ENCODE measurements at places on chromosomes 6 and 20.
A peak's percentile ranks its signal among the peaks of the same experiment; 100 is the strongest.

DNA sequence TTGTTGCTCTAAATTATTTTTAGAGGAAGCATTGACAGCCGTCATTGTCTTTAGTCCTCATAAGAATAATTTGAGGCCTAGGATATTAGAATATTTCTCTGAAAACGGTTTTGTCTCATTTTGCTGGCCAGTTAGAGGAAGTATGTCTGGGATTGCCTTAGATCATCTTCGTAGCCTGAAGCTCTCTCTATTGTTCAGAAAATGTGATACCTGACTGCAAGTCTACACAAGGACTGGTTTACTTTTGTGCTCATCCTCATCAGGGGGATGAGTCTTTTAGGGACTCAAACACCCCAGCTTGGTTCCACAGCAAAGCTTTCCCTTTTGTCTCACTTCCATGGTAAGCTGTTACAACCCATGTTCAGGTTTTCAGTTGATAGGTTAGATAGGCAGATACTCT is 141.8 kb downstream of the FARS2 start:
- no peak for DNase-seq

- DNase-seq = no peak
These were observed 19.3 kb downstream of the COL20A1 start for GRCh38 chr20:63312273-63312672.

DNA sequence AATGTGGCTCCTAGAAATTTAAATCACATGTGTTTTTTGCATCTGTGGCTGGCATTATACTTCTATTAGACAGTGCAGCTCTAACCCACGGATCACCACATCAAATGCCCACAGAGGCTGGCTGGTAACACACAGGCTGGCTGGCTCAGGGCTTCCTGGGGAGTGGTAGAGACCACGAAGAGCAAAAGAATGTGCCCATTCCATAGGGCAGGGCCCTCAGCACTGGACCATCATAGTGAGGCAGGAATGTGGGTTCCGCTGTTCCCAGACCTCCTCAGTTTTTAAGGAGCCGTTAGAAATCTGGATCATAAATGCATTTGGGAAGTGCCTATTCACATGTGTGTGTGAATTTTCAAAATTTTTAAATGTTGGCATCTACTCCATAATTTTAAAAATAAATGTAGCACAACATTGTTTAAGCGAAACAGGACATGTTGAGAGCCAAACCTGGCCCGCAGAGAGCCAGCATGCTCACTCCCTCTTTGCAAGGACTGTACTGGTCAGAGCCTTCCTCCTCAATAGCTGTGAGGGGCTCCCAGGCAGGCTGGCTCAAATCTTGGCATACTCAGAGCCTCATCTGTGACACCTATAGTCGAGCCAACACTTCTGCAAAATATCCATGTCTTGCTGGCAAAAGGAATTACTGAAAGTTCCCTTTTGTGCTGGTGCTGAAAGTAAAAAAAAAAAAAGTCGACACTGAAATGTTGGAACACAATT is 190.5 kb downstream of the FNDC1 start:
- DNase-seq = no peak

GRCh38 chr6:41588111-41588510 is 41.9 kb downstream of the FOXP4 start:
- DNase-seq = no peak

DNA sequence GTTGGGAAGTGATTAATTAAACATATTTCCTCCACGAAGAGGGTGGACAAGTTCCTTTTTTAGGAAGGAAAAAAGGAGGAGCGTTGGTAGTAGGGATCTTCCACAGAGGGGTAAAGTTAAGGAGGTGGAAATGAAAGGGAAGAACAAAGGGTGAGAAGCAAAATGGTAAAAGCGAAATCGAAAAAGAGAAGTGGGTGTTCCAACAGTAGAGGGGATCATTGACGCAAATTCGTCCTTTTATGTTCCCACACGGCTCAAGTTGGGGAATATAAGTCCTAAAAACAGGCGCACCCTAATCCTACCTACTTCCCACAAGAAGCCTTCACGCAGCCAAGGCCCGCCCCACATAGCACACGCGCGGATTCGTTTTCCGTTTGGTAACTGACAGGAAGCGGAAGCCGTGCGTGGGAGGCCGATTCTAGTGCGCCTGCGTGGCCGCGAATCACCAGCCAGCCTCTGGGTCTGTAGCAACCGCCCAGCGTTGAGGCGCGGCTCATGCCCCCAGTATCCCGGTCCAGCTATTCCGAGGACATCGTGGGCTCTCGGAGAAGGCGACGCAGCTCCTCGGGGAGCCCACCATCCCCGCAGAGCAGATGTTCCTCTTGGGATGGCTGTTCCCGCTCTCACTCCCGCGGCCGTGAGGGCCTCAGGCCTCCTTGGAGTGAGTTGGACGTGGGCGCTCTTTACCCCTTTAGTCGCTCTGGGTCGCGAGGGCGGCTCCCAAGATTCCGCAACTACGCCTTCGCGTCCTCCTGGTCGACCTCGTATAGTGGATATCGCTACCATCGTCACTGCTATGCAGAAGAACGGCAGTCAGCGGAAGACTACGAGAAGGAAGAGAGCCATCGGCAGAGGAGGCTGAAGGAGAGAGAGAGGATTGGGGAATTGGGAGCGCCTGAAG is at the start of gene NKAPL:
Gene NKAPL, plus strand, starts transcription at position 421 of the 901 bp plus-strand sequence. Its CDS starts 75 bp downstream, at position 496.
- DNase-seq = peak; percentile 53

DNA sequence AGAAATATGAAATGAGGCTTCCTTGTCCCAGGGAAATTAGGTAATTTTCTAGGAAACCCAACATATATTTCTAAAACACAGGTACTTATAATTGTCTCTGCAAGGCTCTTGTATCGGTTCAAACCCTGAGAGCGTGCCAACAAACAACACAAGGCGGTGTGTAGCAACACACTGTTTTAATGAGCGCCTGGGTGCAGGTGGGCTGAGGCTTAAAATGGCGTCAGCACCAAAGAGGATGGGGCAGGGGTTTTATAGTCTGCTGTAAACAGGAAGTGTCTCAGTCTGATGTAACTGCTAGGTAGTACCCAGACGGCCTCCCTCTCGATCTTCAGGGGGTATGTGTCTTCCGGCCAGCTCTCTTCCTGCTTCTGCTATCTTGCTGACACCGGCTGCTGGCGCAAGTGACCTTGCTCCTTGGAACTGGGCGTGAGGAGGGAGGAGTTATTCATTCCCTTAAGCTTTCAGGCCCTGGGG is 69.7 kb downstream of the EPB41L2 start:
- DNase-seq = no peak

- DNase-seq = no peak
These were observed 113.9 kb upstream of the NAA20 start for GRCh38 chr20:19903168-19903811.

DNA sequence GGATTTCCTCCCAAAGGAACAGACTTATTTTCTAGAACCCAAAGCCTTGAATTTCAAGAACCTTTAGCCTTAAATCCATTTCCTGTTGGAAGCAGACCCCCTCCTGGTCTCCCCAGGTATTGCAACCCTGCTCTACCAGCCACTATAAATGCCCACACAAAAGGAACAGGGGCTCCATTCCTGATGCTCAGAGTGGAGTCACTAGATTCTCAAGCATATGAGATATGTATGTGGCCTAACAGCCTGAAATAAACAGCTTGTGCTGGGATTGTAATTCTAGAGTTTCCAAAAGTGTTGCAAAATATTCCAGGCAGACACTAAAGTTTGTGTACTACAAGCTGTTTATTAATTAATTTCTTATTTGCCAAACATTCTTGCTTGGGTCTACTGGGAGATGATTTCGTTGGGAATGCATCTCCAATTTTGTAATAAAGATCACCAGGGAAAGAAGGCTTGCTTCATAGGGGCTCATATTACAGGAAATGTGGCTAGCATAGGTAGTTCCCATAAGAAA is 44.8 kb downstream of the RIPOR3 start:
- DNase-seq = no peak

DNA sequence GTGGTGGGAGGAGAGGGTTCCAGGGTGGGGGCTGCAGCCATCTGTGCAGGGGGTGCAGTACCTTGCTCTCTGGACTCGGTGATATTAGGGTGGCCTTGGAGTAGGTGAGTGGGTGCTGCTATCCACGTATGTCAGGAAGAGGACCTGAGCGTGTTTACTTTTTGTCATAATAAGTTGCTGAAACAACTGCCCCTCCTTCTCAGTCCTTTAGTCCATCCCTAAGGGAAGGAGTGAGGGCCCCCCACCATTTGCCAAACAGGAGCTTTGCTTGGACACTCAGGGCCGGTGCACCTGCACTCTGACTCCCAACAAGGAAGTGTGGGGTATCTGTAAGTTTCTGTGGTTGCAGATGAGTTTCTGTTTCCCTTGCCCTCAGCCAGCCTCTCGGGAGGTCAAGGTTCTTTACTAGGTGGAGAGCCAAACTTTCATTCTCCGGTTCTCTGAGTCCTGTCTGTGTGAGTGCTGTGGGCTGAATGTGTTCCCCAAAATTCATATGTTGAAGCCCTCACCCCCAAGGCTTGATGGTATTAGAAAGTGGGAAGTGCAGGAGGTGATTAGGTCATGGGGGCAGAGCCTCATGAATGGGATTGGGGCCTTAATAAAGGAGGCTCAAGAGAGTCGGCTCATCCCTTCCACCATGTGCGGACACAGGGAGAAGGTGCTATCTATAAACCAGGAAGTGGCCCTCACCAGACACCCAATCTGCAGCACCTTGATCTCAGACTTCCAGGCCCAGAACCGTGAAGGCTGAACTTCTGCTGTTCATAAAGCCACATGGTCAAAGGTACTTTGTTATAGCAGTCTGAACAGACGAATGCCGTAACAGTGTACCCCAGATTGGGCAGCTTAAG is 19.6 kb upstream of the CCR6 start:
- DNase-seq = no peak

GRCh38 chr6:13412211-13412610 is 75.2 kb downstream of the GFOD1 start:
- DNase-seq = no peak

GRCh38 chr20:53565254-53565653 is 28.4 kb downstream of the ZNF217 start:
- DNase-seq = no peak

GRCh38 chr20:61874421-61875068 is 191.1 kb downstream of the TAF4 start:
- DNase-seq = no peak

DNA sequence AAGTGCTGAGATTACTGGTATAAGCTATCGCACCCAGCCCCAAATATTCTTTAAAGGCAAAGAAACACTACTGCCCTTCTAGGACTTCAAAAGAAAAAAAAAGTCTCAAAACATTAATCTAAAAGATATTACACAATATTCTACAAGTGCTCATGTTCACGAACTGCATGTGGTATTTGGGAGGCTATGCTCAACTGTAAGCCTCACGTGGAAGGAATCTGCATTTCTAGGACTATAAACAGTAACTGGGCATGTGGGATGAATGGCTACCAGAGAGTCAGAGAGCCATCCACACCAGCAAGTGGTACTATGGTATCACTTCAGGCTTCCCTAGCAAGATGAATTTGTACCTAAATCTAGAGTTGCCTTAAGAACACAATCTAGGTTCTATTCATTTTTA is 50.0 kb downstream of the FKBP5 start:
- DNase-seq = no peak

DNA sequence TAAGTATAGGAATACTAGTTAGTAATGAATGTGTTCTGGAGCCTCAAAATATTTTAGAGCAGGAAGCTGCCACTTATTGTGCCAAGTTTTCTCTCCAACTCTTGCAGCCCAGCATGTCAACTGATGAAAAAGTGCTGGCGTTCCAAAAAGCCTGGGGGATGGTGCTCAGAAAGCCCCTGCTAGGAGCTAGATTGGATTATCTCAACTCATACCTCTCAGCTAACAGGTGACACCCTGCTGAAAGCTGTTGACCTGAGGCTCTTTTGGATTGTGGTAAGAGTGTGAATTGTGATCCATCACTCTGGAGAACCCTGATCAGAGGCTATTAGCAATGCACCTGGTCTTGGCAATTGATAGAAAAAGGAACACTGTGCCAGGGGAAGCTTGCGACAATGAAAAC is 580.4 kb downstream of the EYS start:
- no peak for DNase-seq

GRCh38 chr6:10341605-10342004 is 73.3 kb downstream of the TFAP2A start:
- DNase-seq = no peak

DNA sequence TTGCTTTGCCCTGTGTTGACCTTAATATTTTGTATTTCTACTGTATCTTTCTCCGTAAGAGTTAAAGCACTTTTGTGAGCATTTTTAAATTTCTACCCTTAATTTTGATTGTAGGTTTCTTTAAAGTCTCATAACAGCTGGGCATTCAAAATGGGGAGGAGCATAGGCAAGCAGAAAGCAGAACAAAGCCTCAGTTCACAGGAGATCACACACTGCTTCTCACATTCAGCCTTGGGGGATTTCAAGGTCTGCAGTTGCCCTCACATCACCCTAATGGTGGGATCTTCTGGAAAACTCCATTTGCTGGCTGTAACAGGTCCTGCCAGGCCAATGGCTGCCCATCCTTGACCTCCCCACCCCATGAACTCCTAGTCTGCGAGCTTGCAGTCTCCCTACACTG is 292.9 kb downstream of the PHACTR1 start:
- no peak for DNase-seq

GRCh38 chr6:73030257-73030656 is 195.0 kb downstream of the KHDC1L start:
- DNase-seq = no peak

Measured in stimulated activated CD8-positive, alpha-beta memory T cell treated with anti-CD3 and anti-CD28 coated beads, Interleukin-12 subunit alpha, Interleukin-12 subunit beta, amount 100 ng/mL, for 4 hours (primary cell).